Cerebellar cortex (tissue), 1 donor: ENCODE measurements at places on chromosomes 13 and 19.

DNA sequence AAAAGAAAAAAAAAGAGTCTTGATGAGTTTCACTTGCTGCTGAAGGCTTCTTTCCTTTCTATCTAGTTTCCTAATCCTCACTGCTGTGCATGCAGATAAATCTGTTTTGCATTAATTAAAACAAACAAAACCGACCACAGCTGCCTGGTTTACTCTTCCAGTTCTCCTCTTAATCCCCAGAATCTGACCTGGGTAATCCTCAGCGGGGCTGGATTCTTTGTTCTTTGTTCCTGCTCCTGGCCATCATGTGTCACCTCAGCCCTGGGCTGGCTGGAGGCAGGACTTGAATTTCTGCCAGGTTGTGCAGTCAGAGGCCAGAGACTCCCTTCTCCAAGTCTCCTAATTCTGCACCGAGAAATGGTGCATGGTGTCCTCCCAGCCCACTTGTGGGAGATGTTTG is 52.2 kb upstream of the CYP4F8 start:
- no peak for DNase-seq

GRCh38 chr13:102873653-102874052 is 27.8 kb downstream of the ERCC5 start:
- DNase-seq: no peak

DNA sequence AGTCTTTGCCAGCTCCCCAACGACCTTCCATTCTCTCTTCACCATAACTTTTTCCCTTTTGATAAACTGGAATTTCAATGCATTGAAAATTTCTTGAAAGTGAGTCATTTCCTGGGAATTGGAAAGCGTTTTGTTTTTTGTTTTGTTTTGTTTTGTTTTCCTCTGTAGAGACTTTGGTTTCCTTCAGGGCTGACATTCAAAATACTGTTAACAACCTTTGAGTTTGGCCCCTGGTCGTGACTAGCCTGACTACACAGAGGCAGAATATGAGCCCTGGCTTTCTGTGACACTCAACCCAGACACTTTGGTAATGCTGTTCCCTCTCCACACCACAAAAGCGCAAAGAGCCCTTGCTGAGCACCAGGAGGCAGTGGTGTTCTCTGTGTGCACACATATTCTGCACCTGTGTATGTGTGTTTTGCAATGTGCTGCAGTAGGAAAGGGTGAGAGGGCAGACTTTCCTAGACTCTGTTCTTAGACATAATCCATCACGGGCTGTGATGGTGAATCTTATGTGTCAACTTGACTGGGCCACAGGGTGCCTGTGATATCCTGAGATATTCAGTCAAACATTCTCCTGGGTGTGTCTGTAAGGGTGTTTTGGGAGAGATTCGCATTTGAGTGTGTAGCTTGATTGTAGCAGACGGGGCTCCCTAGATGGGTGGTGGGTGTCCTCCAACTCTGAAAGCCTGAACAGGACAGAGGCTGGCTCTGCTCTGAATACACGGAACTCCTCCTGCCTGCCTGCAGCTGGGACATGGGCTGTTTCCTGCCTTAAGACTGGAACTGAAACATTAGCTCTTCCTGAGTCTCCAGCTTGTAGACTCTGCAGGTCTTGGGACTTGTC is 29.5 kb upstream of the ANKRD10 start:
- DNase-seq: peak; percentile 78

GRCh38 chr13:102401265-102401664 is 583 bp downstream of the FGF14 start:
- peak; percentile 68 for DNase-seq

GRCh38 chr13:27549406-27549981 is 70.8 kb downstream of the LNX2 start:
- DNase-seq: no peak

- no peak for DNase-seq
Observed at GRCh38 chr19:38324431-38324830, 4.8 kb downstream of the KCNK6 start.

DNA sequence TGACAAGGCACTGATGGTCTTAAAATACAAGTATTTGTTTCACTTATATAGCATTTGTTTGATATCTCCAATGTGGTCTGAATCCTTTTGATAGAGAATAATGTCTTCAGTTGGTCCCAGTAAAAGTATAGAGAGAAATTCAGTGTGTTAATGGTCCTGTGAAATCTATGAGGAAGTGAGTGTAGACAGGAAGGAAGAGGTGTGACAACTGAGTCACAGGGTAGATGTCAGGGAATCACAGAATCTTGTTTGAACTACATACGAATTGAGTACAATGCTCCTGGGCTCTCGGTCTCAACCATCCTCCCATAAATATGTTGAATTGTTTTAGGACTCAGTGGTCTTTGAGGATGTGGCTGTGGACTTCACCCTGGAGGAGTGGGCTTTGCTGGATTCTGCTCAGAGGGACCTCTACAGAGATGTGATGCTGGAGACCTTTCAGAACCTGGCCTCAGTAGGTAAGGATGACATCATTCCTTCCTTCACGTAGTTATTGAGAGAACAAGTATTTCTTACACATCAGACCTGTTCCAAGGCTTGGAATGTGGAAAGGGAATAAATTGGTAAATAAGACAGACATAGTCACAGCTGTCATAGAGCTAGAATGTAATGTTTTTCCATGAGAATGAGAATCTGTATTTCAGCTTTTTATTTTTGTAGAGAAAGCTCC is 9.1 kb downstream of the ZNF555 start:
- no peak for DNase-seq

GRCh38 chr19:18291590-18292461 is 10.4 kb upstream of the JUND start:
- DNase-seq: peak; percentile 80

GRCh38 chr13:50916701-50917184 is 7.2 kb downstream of the RNASEH2B start:
- DNase-seq: no peak

GRCh38 chr13:50670847-50671496 is 172.5 kb downstream of the DLEU7 start:
- DNase-seq: no peak

- DNase-seq: peak; percentile 33
Observed at GRCh38 chr19:55206664-55207500, 2.4 kb downstream of the PTPRH start.

DNA sequence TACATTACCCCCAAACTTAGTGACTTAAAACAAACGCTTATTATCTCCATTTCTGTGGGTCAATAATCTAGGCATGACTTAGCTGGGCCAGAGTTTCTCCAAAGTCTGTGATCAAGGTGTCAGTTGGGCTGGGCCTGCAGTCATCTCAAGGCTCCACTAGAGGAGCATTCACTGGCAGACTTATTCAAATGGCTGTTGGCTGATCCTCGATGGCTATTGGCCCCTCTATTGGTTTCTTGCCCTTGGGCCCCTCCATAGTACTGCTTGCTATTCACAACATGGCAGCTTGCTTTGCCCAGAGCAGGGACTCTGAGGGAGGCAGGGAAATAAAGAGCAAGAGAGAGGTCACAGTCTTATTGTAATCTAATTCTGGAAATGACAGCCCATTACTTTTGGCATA is 57.6 kb downstream of the RCBTB2 start:
- DNase-seq: no peak

DNA sequence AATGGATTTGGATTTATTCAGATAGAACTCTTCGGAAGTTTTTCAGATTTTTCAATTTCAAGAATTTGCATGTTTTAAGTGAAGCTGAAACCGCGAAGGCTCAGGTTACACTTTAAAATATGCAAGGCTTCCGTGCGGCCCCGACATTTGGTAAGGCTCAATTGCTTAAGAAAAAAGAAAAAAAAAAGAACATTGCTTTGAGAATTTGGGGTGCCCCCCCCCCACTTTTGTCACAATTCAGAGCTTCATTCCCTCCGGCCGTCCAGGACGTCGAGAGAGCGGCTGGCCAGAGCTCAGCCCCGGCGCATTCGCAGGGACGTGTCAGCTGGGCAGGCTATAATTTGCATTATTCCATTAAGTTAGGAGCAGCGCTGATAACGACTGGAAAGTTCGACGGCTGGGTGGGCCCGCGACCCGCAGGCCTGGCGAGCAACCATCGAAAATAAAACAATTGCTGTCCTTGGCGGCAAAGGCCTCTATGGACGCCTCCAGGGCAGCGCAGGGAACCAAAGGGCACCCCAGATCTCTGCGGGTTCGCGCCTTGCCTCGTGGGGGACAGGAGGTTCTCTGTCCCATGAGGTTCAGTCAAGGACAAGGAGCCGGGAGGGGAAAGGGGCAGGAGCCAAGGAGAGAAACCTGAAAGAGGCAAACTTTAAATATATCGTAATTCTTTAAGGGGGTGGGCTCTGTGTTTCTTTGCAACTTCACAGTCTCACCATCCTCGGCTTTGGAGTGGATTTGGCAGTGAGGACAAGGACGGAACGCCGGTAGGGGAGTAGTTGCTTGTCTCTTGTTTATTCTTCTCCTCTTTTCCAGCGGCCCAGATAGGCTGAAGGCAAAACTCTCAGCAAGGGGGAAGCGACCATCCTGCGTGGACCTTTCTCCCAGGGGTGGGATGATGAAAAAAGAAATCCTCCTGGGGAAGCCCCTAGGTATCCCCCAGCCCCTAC is 7.0 kb downstream of the SOX21 start:
- DNase-seq: no peak

DNA sequence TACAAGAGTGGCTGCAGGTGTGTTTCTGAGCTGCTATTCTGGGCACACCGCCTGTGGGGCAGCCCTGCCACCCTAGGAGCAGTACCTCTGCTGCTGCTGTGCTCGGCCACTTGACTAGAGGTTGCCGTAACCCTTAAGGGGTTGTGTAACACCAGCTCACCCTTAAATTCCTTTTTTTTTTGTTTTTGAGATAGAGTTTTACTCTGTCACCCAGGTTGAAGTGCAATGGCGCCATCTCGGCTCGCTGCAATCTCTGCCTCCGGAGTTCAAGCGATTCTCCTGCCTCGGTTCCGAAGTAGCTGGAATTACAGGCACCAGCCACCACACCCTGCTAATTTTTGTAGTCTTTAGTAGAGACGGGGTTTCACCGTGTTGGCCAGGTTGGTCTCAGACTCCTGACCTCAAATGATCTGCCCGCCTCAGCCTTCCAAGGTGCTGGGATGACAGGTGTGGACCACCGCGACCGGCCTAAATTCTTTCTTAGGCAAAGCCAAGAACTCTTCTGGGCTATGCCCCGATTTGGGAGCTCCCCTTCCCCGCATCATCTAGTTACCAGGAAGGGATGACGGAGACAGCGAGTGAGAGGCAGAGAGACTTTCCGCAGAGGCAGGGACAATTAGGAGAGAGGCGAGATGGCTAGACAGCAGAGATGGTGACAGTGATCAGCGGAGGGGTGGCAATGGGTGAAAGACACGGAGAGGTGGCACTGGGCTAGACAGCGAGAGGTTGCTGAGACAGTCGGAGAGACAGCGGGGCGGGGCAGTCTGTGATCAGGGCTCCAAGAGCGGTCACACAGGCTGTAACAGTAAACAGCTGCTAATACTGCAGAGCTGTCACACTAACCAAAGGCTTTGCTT is 4.4 kb upstream of the LILRA5 start:
- no peak for DNase-seq

DNA sequence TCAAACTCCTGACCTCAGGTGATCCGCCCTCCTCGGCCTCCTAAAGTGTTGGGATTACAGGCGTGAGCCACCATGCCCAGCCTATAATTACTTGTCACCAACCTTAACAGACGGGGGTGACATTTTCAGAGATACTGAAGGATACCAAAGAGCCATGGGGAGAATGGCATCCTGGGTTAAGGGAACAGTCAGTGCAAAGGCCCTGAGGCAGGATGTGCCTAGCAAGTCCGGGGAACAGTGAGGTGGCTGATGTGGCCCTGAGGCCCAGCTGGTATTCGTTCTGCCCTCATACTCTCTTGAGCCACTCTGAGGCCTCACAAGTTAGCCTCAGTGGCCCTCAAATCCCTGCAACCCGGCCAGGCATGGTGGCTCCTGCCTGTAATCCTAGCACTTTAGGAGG is 15.0 kb upstream of the ANGPTL8 start:
- DNase-seq: no peak

DNA sequence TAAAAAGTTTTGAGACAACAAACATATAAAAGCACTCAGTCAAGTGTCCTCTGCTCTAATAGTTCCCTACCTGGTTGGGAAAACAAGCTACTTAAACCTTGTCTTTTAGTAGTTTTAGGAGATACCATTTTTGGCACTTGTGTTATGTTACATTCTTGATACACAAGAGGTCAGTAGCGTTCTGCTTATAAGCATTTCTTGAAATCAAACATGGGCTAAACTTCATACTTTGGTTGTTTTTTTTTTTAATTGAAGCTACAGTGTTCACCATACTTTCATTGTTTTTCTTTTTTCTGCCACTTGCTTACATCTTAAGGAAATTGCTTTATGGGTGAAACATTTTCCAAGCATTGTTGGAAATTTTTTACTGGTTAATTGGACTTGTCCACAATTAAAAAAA is 12.9 kb downstream of the NHLRC3 start:
- peak; percentile 72 for DNase-seq

DNA sequence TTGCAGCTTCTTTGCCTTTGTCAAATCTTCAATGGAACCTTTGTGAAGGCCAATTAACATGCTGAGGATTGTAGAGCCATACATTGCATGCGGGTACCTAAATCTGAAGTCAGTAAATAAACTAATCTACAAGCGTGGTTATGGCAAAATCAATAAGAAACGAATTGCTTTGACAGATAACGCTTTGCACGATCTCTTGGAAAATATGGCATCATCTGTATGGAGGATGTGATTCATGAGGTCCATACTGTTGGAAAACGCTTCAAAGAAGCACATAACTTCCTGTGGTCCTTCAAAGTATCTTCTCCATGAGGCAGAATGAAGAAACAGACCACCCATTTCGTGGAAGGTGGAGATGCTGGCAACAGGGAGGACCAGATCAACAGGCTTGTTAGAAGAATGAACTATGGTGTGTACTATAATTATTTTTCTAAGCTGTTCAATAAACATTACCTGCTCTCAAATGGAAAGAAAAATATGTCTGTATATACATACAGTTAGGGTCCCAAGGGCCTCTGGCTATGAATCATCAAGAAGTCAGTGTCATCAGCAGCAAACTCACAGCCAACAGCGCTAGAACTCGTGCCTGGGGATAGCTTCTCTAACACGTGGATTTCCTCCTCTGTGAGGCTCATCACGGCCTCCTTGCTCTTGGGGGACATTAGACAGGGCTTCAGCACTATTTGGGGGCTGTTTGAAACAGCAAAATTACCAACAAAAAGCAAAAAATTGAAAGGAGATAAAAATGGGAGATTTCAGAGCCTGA is 2.9 kb upstream of the CD70 start:
- DNase-seq: no peak

GRCh38 chr13:38970380-38971051 is 20.1 kb downstream of the STOML3 start:
- peak; percentile 10 for DNase-seq

DNA sequence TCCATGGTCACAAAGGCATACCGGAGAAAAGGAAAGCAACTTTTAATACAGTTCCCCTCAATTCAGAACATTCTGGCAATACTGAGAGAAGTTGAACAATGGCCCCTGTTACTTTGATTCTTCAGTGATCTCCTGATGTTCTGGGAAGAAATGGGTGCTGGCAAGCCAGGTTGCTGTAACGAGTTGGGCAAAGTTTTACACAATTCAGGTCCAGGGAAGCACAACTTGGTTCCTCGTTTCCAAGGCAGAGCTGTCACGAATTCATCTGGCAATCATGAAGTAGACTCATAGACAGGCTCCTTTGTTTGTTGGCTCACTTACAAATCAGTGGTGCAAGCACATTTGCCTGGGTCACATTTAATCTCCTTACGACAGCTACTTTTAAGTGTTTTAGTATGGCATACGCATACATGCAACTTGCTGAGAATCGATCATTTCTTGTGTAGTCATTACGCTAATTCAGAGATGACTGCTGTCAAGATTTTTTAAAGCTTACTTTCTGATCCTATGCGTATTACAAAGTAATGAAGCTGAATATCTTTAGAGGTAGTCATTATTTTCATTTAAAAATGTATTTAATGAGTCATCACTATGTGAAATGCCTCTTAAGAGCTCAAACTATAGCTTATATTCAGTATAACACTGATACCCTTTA is 174.7 kb downstream of the GPC5 start:
- no peak for DNase-seq
